ENCODE measurements at places on chromosomes 7 and 10. TPM values are rescaled to one million over a fixed set of nuclear protein-coding genes. Genes with fewer than 3 reads are reported as not detected.

LRRC61 gene
- total RNA-seq: 12.9 TPM

CPA2 gene
- not detected for total RNA-seq

GPR37 gene
- 10.8 TPM for total RNA-seq

COL17A1 gene
- under 0.01 TPM for total RNA-seq

LRRN3 gene
- total RNA-seq: 140 TPM

TBX20 gene
- total RNA-seq: not detected

GPC2 gene
- 49.6 TPM for total RNA-seq

TBL2 gene
- 40.6 TPM for total RNA-seq

CCDC7 gene
- total RNA-seq: 170 TPM

All from diencephalon (tissue), 1 donor.